GM03348 (cell line): ENCODE measurements at places on chromosomes 16 and 17.

DNA sequence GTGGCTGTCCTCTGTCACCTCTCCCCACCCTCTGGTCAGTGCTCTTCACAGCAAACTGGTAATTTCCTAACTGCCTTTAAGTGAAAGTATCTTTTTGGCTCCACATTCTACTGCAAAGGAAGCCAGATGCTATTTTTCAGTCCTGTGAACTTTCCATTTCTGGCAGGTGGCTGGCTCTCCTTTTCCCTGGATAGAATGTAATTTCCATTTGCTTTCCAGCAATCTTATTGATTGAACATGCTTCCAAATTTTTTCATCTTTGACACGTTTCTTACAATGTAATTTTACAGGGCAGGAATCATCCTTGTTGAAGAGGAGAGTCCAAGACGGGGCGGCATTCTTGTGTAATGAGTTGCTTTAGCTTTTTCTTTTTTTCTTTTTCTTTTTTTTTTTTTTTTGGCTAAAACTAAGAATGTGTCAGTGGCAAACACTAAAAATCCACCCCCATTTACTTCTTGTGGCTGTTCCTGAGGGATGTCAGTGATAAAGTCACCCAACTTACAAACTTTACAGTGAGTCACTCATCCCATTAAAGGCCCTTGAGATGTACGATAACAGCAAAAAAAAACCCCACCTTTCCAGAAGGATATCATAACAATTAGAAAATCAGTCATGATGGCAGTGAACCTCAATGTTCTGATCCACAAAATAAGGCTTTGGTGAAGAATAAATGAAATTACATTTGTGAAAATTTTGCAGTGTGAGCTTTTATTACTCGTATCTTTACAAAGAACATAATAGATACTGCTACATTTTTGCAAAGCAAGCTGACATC is 29.4 kb upstream of the PRKCA start:
- DNase-seq = peak; percentile 79

DNA sequence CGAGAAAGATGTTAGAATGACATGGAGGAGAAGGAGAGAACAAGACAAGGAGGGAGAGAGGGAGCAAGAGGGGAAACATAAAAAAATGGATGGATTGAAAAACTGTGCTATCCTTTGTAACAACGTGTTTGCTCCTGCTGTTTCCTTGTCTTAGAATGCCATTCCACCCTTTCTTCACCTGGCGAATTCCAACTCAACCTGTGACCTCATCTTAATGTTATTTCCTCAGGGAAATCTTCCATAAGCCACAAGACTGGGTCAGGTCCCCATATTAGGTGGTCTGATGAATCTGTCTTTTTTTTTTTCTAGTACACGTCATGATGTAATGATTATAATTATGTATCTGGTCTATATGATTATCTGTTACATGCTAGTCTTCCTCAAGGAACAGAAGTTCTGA is 195.0 kb upstream of the MAF start:
- no peak for DNase-seq

GRCh38 chr17:42284024-42284369 is 4.3 kb upstream of the STAT5A start:
- DNase-seq = no peak

DNA sequence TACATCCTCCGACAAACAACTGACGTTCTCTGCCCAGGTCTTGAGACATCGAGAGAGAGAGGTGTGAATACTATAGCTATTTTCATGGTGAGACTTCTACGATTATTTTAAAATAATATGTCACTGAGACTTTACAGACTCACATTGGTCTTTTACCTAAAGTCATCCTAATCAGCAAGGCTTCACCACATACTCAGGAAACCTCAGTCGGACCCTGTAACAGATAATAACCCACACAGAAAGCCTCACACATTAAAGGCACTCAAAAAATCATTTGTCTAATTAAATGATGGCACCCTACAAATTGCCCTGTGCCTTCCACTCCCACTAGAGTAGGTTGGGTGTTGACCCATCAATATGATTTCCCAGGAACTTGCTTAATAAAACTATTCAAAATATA is 19.8 kb upstream of the SLC39A11 start:
- DNase-seq = no peak
